GM23338 (cell line): ENCODE measurements at places on chromosomes 1 and 21.

DNA sequence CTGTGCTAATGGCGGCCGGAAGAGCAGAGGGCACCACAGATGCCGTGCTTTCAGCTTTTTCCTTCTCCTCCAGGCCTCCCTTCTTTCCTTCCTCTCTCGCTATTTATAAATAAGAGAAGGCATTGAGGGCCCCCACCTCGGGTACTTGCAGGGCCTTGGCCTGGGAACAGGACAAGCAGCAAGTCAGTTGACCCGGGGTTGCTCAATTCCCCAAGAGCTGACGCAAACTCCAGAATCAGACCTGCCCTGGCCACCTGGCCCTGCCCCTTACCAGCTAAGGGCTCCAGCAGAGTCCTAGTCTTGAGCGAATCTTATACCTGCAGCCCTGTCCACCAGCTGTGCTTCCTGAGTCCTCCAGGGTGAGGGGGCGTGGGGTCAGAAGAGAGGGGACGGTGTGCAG, 13.5 kb downstream of the TNFRSF1B start:
- no peak for DNase-seq

DNA sequence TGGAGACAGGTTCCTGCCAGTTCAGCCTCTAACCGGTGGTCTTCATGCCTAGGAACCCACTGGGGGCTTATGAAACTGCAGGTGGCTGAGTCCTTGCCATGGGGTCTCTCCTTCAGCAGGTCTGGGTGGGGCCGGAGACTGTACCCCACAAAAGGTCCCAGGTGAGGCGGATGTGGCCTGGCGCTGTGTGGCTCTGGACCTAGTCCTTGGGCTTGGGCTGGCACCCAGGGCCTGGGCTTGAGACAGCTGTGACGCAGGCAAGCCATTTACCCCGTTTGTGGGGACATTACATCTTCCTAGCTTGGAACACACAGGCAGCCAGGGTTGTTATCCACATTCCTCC, 5.9 kb upstream of the SLX9 start:
- no peak for DNase-seq

DNA sequence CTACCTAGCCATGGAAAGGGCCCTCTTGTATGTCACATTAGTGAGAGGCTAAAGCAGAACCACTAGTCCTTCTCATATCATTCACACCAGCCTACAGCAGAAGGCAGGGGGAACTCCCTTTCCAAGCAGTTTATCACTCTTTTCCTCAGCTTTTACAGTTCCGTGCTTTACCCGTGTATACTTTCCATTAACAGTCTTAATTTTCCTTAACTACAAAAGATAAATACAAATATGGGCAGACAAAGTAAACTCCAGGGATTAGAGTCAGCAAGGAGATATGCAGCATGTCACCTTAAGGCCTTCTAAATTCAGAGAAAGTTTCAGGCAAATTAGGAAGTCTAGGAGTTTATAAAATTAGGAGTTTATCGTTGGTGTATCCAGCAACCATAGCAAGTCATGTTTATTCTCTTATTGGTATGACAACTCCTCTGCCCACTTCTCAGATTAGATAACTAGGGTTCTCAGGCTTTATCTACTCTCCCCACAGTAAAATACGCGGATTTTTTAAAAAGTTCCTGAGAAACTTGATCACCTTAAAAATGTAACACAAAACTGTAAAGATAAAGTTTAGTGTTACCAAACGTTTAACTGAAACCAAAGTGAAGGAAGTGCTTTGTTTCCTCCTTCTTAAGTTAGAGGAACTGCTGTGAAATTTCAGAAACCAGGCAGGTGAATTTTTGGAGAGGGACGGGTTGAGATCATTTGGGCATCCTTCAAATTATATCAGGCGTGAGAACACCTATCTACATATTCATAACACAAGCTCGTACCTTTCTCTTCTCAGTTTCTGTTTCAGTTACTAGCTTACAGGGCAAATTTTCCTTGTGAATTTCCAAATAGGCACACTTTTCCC, 42.7 kb upstream of the SLC19A2 start:
- DNase-seq = peak; percentile 10

DNA sequence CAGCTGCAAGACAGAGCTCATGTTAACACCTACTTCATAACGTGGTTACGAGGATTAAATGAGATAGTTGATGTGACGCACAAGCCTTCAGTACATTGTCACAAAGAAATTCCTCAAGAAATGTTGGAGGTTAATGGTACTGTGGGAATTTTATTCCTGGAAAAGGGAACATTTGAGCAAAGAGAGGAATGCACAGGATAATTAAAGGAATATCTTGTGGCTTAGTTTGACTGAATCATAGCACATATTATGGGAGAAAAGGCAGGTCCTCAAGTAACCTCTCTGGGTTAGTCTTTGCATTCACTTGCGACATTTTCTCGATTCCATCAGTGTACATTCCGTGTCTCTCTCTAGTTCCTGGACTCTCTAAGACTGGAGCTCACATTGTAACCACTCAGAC, 300.2 kb upstream of the DUSP10 start:
- no peak for DNase-seq

GRCh38 chr1:68551459-68551858, 54.6 kb upstream of the DEPDC1 start:
- DNase-seq = no peak

DNA sequence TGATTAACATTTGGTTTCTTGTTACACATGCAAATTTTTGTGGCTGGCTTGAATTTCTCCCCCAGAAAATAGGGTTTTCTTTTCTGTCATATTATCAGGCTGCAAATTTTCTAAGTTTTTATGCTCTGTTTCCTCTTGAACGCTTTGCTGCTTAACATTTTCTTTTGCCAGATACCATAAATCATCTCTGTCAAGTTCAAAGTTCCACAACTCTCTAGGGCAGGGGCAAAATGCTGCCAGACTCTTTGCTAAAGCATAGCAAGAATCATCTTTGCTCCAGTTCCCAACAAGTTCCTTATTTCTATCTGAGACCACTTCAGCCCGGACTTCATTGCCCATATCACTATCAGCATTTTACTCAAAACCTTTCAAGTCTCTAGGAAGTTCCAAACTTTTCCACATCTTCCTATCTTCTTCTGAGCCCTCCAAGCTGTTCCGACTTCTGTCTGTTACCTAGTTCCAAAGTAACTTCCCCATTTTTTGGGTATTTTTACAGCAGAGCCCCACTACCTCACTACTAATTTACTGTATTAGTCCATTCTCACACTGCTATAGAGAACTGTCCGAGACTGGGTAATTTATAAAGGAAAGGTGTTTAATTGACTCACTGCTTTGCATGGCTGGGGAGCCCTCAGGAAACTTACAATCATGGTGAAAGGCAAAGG, 486.9 kb upstream of the NCAM2 start:
- no peak for DNase-seq

GRCh38 chr21:27614231-27614630, 647.3 kb upstream of the ADAMTS5 start:
- no peak for DNase-seq

DNA sequence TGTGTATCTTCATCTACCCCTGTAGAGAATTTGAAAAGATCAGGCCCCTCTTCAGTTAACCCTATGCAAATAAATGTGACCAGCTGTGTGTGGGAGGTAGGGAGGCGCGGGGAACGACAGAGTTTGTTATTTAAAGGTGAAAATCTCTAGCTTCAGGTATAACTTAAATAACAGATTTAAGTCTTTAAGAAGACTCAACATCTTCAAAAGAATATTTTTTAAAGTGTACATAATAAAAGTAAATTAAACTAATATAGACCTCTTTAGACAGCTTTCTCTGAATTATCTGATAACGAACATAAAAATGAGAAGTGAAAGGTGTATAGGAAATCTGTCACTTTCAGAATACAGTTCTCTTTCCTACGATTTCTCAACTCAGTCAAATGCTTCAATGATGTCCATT, 16.0 kb downstream of the ANGPTL3 start:
- DNase-seq = no peak

DNA sequence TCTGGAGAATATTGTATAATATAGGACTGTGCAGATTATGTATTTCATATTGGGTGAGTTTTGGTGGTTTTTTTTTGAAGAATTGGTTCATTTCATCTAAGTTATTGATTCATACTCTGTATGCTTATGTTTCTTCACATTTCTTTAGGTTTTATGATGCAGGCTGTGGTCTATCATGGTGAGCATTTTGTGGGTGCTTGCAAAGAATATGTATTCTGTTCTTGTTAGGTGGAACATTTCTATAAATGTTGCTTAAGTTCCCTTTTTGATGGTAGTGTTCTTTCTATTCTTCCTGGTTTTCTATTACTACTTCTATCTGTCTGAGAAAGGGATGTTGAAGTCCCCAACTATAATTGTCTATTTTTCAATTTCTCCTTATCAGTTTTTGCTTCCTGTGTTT, 42.6 kb downstream of the PKN2 start:
- DNase-seq = no peak
